ENCODE measurements at places on chromosomes 2 and 18.

GRCh38 chr18:61929881-61930640, 37.3 kb upstream of the RNF152 start:
- no peak for DNase-seq

DNA sequence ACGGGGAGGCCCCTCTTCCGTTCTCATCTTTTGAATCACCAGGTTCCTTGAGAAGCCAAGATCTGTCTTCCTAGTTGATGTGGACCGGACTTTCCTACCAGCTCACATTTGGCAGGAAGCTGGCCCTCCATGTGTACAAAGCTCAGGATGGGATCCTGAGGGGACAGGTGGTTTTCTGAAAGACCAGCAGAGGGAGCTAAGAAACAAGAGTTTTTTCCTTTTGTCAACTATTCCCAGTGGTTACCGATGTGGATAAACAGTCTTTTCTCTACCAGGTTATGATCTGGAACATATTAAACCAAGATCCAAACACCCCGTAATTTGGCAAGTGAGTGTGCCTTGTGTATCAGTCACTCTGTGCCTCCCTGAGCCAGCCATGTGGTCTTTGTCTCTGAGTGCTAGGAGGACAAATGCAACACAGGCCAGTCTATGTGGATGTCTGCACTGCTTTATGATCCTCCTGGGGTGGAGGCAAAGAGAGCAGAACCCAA, 25.1 kb upstream of the ARHGAP25 start:
- no peak for DNase-seq

DNA sequence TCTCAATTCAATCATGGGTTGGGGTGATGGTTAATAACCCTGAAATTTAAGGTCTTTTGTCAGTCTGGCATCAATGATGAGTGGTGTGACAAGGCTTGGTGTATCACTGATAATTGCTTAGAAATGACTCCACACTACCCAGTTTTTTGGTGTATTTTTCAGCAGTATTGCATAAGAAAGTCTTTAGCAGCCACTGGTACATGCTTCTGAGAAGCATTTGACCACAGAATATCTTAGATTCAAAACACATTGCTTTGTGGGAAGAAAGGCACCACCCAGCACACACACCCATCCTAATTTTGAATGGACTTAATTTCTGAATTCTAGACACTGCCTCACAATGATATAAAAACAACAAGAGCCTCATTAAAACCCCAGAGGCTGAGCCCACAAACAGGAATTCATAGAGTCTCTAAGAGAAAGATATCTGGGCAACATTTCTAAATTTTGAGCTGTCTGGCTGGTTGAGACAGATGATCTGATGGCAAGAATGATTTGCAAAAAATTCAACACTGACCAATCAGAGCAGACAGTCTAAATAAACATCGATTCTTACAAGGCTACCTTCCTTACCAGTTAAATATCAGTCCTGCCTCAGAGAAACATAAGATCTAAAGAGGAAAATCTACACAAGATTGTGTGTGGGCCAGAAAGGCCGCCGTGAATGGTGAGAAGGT, 114.7 kb upstream of the CYP1B1 start:
- DNase-seq = no peak

GRCh38 chr2:143730953-143731260, 601.7 kb downstream of the ARHGAP15 start:
- DNase-seq = no peak

DNA sequence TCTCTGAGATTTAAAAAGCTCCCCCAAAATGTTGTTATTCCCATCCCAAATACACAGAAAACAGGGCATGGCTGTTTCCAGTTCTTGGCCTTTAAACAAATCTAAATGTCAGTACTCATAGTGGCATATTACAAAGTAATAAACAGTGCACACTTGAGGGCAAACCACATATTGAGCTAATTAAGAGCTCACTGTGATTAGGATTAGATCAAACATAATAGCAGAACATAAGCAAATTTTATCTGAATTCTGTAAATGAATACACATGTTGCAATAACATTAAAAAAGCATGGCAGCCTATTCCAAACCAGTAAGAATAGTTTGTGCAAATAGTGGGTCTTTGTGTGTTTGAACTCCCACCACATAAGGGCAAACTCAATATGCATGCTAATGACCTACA, 66.7 kb downstream of the FAM228A start:
- no peak for DNase-seq

DNA sequence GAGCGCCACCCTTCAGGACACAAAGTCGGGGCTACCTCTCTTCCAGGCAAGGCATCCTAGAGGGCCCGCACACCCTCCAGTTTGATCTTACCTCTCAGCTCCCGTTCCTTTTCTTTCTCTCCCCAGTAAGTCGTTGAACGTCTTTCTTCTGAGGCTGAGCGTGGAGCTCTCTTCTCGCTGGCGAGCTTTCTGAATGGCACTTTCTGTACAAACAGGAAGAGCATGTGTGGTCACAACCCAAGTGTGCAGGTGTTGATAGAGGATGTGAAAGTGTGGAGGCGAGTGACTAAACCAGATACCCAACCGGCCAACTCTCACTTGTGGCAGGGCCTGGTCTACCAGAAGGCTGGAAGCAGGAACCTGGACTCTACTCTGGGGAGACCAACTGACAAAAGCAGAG, at the start of gene AFF3:
AFF3 (minus strand) TSS at position 198 of the 400 bp plus-strand sequence. CDS start 38,136 bp downstream, outside the sequence.
- DNase-seq = peak; percentile 52

GRCh38 chr18:24989760-24990593, 362.0 kb downstream of the ZNF521 start:
- DNase-seq = no peak

DNA sequence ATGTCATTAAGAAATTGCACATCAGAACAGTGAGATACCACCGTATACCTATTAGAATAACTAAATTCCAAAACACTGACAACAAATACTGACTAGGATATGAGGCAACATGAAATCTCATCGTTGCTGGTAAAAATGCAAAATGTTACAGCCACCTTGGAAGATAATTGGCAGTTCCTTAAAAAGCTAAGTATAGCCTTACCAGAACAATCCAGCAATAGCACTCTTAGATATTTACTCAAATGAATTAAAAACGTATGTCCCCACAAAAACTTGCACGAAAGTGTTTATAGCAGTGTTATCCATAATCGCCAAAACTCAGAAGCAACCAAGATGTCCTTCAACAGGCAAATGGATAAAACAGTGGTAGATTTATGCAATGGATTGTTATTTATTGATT, 241.7 kb downstream of the EPHA4 start:
- no peak for DNase-seq

DNA sequence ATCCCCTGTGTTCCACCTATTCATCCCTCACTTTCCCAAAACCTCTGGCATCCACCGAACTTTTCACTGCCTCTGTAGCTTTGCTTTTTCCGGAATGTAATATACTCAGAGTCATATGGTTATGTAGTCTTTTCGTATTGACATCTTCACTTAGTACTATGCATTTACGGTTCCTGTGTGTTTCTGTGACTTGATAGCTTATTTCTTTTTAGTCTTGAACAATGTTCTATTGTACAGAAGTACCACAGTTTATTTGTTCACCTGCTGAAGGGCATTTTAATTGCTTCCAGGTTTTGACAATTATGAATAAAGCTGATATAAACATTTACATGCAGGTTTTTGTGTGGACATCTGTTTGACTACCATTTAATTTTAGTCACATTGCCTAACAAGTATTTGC, 154.7 kb upstream of the DOK6 start:
- DNase-seq = no peak

- no peak for DNase-seq
Measured at GRCh38 chr2:230520061-230520874, 104.3 kb downstream of the SP100 start.

DNA sequence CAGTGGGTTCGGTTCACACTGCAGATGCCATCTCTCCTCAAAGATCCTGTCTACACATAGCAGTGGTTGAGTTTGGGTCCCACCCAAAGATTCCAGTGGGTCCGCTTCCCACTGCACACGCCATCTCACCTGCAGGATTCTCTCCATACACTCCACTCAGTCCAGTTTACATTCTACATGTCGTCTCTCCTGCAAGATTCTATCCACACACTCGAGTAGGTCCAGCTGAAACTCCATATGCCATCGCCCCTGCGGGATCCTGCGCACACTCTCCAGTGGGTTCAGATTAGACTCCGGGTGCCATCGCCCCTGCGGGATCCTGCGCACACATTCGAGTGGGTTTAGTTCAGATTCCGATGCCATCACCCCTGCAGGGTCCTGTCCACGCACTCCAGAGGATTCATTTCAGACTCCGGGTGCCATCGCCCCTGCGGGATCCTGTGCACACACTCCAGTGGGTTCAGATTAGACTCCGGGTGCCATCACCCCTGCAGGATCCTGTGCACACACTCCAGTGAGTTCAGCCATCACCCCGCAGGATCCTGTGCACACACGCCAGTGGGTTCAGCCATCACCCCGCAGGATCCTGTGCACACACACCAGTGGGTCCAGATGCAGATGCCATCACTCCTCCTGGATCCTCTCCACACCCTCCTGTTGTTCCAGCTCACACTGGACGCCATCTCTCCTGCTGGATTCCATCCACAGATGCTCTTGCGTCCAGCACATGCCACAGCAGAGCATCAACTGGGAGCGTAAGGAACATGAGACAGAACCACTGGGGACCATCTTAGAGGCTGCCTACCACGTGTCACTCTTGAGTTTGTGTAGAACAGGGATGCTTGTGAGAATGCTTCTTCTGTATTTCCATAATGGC, 3.0 kb upstream of the PXDN start:
- no peak for DNase-seq

GRCh38 chr2:44578471-44579093, 216.8 kb downstream of the CAMKMT start:
- no peak for DNase-seq

DNA sequence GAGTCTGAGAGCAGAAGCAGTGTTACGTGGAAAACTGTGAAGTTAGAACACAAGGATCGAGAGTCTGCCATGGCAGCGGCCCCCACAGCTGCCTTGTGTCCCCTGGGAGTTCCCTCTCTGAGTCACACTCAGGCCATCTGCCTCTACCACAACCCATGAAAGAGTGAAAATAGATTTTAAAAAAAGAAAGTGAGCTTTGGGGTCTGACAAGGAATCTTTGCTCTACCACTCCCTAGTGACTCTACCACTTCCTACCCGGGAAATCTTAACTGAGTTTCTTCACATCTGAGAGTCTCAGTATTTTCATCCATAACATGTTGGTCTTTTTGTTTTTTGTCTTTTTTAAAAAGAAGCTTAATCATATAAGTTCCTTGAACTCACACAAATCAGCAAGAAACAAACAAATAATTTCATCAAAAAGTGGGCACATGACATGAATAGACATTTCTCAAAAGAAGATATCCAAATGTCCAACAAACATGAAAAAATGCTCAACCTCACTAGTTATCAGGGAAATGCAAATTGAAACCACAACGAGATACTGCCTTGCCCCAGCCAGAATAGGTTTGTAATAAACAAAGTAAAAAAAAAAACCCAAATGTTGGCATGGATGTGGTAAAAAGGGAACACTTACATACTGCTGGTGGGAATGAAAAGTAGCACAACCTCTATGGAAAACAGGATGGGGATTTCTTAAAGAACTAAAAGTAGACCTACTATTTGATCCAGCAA, 2.4 kb upstream of the MSGN1 start:
- DNase-seq = no peak

- DNase-seq = no peak
Measured at GRCh38 chr2:179449010-179449409, 184.4 kb upstream of the SESTD1 start.

DNA sequence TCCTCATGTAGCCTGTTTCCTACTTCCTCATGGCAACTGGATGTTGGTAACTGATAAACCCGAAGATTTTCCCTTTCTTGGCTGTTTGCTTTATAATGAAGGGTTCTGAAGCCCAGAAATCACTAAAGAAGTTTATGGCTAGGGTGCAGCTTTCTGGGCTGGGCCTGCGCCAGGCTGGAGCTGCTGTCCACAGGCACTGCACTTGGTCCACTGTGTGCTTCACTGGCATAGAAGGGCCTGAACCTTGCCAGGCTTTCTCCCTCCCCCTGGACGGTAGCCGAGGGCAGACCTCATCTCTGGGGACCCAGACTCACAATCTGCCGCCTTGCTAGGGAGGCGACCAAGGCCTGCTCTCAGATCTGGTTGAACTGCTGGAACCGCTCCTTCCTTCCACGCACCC, 133.3 kb upstream of the SPRED2 start:
- DNase-seq = no peak

DNA sequence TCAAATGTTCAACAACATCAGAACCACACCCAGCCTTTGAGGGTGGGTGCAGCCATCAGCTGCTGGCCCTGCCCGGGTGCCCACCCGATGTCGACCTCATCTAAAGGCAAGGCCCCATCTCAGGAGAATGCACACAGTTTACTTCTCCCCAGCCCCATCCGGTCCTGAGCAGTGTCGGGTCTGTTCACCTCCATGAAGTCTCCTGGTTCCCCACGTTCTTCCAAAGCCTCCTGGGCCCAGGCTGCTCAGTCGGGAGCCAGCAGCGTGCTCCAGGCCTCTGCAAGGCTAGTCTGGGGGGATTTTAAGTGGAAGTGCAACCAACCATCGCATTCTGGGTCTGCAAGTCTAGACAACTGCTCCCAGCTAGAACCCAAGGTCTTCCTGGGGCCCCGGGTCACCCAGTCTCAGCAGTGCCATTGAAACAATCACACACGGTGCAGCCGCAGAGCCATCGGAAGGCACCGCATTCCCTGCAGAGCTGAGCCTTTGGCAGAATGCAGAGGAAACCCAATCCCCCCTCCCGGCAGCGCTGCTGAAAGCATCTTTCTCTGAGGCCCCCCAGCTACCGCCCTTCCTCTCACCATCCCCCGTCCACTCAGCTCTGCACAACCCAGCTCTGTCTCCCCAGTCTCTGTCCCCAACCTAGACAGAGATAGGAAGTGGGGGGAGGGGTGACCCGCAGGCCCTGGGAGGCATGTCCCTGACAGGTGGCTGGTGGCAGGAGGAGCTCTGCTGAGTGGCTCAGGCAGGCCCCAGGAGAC, 8.5 kb downstream of the ESPNL start:
- DNase-seq = no peak

DNA sequence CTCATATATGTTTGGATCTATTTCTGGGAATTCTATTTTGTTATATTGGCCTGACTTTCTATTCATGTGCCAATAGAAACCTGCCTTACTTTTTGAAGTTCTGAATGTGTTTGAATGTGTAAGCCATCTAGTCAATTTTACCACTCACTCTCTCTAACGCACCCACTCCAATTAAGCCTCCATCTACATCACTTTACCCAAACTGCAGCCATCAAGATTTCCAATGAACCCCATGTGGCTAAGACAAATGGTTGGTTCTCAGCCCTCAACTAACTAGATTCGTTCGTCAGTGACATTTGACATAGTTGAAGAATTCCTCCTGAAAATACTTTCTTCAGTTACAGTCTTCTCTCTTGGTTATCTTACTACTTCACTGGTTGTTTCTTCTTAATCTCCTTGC, 137.3 kb upstream of the FSHR start:
- no peak for DNase-seq

DNA sequence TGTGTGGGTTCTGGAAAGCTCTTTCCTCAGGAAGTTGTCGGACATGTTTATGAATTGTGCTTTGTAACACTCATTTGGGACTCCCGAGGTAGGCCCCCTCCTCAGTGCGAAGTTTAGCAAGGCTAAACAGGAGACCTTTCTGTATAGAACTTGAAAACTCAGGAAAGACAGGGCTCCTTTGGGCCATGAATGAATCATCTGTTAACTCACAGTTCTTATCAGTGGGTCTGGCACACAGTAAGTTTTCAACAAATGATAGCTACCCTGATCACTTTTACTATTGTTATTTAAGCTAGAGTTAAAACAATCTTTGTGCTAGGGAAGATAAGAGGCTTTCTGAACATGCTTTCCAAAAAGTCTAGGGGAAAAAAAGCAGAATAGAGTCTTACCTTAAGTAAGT, 430.5 kb upstream of the ETAA1 start:
- DNase-seq = no peak

GRCh38 chr2:60067006-60067405, 486.4 kb downstream of the BCL11A start:
- DNase-seq = no peak

Measured in stimulated activated CD8-positive, alpha-beta memory T cell treated with anti-CD3 and anti-CD28 coated beads, Interleukin-15, amount 100 ng/mL, for 48 hours (primary cell).